A549 treated with RU486 at 1 μM for 4 hours (cell line): ENCODE measurements at places on chromosomes 4 and X. TPM values are rescaled to one million over a fixed set of nuclear protein-coding genes. Genes with fewer than 3 reads are reported as not detected.

The SYTL5 gene
- total RNA-seq, result 0.28 to 0.42 TPM (median 0.37 TPM) in 5 replicates

The GABRE gene
- total RNA-seq, result 21.1 to 33.7 TPM (median 27.3 TPM) in 5 replicates

The CENPC gene
- 2.4 to 4.5 TPM (median 4.0 TPM) in 5 replicates for total RNA-seq

The SPON2 gene
- total RNA-seq, result 0.20 to 0.58 TPM (median 0.26 TPM) in 5 replicates

The RPL36A gene
- total RNA-seq, result 2,389 to 3,501 TPM (median 2,688 TPM) in 5 replicates

The SLC10A7 gene
- total RNA-seq, result 1.1 to 3.0 TPM (median 2.1 TPM) in 5 replicates

The REPS2 gene
- 0.32 to 0.80 TPM (median 0.56 TPM) in 5 replicates for total RNA-seq

The MAPK10 gene
- 0.26 to 0.64 TPM (median 0.45 TPM) in 5 replicates for total RNA-seq

The SLC25A53 gene
- 3.5 to 5.0 TPM (median 4.6 TPM) in 5 replicates for total RNA-seq

The UGT2B11 gene
- 0.11 to 0.14 TPM in 2 of 5 replicates, not detected in the others for total RNA-seq

The UGT2A1 gene
- total RNA-seq, result not detected in 5 replicates

The CLDN34 gene
- total RNA-seq, result not detected in 5 replicates
